ENCODE measurements at places on chromosomes 7 and 10.
A peak's percentile ranks its signal among the peaks of the same experiment; 100 is the strongest.

DNA sequence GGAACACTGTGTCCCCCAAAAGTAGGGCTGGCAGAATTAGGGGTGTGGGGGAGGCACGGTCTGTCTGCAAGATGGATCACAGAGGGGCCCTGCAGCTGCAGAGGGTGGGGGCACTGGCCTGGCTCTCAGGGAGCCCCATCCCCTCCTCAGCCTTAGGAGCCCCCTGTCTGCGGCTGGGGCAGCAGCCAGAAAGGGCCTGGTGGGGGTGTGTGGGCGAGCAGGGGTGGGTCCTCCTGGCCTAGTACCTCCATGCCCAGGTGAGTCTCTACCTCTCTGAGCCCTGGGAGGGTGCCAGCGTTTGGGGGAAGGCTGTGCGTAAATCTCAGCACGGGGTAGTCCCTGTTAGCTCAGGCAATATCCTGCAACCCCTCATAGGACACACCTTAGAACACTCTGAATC lies 280.5 kb upstream of the PPP2R2D start:
- DNase-seq, result no peak

GRCh38 chr10:117554241-117554814 lies 11.8 kb downstream of the EMX2 start:
- no peak for DNase-seq

DNA sequence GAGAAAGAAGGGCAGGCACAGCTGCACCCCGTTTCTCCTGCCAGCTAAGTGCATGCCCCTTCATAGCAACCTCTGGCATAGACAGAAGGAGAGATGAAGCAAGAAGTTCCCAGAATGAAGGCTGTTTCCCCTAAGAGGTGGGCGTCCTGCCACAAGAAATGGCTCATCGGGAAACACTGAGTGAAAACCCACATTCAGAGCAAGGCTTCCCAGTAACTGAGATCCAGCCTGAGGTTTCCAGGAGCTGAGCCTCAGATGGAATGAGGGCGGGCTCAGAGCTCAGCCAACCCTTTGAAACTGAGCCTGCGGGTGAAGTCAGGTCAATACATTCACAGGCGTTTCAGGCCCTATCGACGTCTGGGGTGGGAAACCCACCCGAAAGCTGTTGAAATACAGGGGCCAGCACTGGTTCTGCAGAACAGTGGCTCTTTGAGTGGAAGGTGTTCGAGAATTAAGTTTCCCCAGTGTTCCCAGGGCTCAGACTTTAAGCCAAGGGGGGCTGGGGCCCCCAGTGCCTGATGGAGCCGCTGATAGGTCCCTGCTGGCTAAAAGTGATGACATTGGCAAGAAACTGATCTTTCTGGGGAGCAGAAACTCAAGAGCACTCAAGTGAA lies 510.2 kb downstream of the RPS24 start:
- peak; percentile 84 for DNase-seq

DNA sequence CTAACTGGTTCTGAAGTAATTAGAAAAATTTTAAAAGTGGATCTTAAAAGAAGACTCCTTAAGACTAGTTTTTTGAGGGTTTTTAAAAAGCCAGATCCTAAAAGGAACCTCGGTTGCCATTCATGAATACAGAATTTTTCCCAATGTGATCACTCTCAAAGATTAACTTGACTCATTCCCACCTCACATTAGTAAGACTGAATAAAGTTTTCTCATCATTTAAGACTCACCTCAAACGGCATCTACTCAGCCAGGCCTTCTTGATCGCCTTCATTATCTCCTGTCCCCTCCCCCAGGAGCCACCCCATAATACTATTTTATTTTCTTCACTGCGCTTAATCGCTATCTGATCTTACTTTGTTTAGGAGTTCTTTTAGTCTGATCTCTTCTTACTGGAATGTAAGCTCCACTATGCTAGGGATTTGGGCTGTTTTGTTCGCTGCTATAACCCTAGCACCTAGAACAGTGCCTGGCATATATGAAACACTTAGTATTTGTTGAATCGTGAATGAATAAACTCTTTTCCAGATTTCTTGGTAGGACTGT lies 55.9 kb upstream of the PCGF5 start:
- DNase-seq, result no peak

- no peak for DNase-seq
Observed at GRCh38 chr7:98365863-98366561, 34.9 kb downstream of the BAIAP2L1 start.

GRCh38 chr10:24324651-24325050 lies 115.7 kb downstream of the KIAA1217 start:
- no peak for DNase-seq

DNA sequence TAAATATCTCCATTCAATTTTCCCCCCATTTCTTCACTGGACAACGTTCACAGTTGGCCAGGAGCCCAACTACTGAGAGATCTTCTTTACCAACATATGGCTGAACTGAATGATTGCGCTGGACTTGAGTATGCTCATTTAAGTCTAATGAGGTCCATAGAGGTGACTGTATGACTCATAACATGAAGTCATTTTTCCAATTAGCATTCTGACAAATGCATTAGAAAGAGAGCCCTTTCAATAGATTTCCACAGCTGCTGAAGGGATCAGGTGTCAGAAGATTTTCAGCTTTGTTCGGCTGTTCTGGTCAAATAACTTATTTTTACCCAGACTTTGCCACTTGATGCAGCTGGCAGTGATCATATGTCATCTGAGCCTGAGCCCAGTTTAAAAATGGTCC lies 438.0 kb downstream of the ETV1 start:
- no peak for DNase-seq

DNA sequence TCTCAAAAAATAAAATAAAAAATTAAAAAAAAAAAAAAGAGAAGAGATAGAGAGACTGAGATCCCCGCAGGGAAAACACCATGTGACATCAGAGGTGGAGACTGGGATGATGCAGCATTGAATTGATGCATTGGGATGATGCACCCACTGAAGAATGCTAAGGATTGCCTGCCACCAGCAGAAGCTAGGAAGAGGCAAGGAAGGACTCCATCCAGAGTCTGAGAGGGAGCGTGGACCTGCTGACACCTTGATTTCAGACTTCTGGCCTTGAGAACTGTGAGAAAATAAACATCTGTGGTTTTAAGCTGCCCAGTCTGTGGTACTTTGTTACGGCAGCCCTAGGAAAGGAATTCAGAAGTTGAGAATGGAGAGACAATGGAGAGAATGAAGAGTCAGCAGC lies 89.8 kb upstream of the PRPS1L1 start:
- DNase-seq, result no peak

- no peak for DNase-seq
Observed at GRCh38 chr7:6237011-6237410, 35.4 kb downstream of the CYTH3 start.

DNA sequence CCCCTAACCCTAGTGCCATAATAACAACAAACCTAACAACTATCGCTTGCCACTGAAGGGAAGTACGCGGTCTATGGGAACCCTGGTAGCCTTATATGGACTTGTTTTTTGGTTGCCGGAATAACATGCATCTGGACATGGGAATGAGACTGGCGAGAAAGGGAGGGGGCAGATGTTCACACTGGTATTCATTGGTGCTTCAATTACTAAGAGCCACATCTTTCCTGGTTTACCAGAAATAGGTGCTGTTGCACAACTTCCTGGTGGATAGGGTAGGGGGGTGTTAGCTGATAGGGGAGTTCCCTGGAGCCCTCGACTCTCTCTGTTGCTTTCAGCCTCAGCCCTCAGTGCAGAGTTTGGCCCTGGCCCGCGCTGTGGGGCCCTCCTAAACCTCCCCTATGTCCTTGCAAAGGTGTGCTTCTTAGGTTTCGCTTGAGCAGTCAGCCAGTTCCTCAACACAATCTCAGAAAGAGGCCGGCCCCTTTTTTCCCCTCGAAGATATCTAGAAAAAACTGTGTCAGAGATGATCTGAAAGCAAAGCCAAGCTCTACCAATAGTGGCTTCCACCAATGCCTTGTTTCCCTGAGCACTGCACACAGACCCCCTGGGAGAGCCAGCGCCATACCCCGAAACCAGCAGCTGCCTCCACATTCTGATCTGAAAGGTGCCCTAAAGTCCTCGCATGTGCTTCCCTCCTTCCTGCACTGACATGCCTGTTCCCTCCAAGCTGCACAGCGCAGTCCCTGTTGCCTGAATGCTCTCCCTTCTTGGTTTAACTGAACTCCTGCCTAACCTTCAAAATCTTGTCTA lies 13.5 kb downstream of the TBXAS1 start:
- no peak for DNase-seq

DNA sequence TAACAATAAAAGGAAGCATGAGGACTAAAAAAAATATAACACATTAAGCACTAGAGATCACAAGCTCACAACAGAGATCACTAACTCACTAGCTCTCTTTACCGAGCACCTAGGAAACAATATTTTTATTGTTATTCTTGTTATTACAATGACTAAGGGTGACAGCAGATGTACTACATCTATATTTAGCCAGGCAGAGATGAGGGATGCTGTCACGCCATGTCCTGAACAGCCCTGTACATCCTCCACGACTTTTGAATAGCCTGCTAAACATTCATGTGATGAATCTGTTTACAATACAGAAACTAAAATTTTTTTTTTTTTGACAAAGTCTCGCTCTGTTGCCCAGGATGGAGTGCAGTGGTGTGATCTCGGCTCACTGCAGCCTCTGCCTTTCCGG lies 22.7 kb downstream of the FAM133B start:
- no peak for DNase-seq

- DNase-seq, result no peak
Observed at GRCh38 chr10:103044942-103045489, 126.9 kb downstream of the CNNM2 start.

DNA sequence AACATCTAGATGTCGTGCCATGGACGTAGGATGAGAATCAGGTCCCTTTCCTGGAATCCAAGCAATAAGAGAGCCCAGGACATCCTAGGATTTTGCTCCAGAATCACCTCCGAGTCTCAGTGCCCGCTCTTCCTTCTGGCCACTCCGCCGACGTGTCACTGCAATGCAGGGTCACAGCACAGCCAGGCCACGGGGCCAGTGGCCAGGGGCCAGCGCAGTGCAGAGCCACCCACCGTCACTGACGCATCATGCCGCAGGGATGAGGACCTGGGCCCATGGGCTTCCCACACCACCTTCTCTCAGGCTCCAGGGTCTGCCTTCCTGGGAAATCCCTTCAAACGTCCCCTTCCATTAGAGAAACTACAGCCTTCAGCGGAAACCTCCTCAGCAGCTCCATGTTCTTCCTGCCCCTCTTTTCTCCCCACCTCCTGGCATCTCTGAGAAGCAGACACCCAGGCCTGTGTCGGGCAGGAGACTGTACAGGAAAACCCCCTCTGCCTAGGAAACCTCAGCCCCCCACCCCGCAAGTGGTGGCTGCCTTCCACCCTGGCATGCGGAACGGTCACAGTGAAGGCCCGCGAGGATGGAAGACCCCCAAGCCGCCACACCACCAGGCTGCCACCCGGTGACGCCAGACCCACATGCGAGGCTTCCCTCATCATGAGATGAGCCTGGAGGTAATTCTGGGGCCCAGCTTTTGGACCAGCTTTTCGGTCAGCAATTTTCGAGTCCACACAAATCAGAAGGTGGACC lies 32.1 kb downstream of the STK32C start:
- no peak for DNase-seq

GRCh38 chr7:26508481-26508880 lies 216.8 kb downstream of the SNX10 start:
- no peak for DNase-seq

GRCh38 chr7:151894111-151895007 lies 17.4 kb upstream of the PRKAG2 start:
- no peak for DNase-seq

- DNase-seq, result no peak
Observed at GRCh38 chr10:55631071-55631654, 729.9 kb downstream of the ZWINT start.

DNA sequence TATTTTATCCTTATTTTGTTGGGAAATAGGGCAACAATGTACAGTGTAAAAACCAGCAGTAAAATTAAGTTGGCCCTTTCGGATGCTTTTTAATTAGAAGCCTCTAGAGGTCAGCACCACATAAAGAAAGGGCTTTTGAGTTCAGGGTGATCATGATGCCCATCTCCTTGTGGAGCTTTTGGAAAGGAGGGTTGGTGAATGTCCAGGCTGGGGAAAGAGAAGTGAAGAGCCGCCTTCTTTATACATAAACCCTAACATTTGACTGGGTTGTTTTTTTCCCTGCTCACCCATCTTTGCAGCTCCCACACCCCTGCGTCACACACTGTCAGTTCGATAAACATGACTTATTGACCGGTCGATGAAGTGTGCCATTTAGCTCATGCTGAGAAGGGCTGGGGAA lies 29.8 kb downstream of the MTURN start:
- DNase-seq, result no peak

- peak; percentile 39 for DNase-seq
Observed at GRCh38 chr7:1823376-1824150, 153.5 kb downstream of the ELFN1 start.

GRCh38 chr7:3520206-3520605 lies 219.2 kb downstream of the SDK1 start:
- no peak for DNase-seq

DNA sequence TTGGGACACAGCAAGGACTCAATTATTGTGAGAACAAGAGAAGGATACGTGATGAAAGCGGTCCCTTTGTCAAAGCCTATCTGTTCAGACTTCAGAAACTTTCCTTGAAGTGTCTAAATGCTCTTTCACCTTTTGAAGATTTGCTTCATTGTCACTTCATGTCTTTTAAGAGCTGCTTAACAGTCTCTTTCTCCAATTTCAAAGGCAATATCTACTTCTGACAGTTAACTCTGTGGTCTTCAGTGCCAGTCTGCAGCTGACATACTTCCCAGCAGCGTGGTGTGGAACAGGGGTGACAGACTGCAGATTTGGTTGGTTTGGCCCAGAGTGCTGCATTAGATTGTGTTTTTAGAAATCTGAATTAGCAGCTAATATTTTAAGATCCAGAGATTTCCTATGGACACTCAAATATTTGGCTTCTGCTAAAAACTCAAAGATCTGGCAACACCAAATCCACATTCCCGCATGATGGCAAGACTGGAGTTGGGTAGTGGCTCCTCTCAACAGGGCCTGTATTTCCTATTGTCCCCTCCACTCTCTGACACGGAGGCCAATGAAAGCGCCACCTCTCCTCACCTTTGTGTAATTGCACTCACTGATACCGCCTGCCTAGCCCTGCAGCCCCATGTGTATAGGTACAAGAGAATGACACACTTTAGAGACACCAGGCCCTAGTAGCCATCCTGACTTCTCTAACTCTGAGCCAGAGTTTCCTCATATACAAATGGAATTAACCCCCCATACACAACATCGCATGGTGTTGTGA lies 11.5 kb downstream of the SCRN1 start:
- no peak for DNase-seq

GRCh38 chr7:12196386-12196785 lies 14.7 kb upstream of the TMEM106B start:
- no peak for DNase-seq
